ENCODE measurements at places on chromosomes 2 and 18.
A peak's percentile ranks its signal among the peaks of the same experiment; 100 is the strongest.

GRCh38 chr2:133458280-133458679, 110.0 kb downstream of the NCKAP5 start:
- no peak for DNase-seq

DNA sequence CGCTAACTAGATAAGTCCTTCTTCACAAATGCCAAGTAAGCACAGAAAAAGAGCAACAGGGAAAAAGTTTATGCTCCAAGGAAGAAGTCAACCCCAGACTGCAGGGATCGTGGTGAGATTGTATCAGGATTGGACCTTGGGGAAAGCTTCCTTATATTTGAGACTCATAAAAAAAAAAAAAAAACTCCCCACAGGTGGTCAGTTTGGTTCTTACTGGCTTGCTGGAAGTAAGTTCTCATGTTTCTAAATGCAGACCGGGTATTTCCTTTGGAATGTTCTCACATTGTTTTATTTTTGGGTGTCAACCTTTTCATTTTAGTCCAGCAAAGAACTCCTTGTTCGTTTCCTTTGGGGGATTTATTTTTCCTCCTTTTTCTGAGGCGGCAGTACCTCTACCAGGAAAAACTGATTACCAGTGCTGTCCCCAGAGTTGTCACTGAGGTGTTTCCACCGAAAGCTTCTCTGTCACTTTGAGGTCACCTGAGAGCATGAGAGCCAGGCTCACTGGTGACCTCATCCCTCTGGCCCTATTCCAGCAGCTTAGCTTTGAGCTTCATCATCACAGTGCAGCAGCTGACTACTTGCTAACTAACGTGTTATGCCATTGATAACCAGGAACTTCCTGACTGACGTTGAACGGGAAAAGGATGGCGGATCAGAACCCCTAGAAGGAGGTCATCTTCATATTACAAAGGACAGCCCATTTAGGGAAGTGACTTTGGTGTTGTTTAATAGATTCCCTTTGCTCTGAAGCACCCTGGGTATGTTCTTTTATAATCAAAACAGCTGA, 16.8 kb upstream of the ATP8B1 start:
- DNase-seq = no peak

- no peak for DNase-seq
These were observed 48.2 kb upstream of the KDM3A start for GRCh38 chr2:86392873-86393518.

GRCh38 chr2:55617175-55618024, at the start of gene PPP4R3B:
Gene PPP4R3B, minus strand, starts transcription at chr2:55617622. Its CDS starts 337 bp downstream, at chr2:55617285.
- peak; percentile 92 for DNase-seq

DNA sequence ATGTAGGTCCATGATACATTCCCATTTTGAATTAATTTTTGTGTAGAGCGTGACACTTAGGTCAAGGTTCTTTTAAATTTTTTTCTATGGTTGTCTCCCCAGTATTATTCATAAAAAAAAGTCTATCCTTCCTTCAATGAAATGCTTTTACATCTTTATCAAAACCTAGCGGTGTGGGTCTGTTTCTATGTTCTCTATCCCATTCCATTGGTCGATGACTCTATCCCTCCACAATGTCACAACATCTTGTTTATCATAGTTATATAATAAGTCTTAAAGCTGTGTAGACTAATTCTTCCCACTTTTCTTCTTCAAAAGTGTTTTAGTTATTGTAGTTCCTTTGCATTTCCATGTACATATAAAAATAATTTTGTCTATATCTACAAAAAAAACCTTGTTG, 47.2 kb upstream of the GPR17 start:
- DNase-seq = no peak

Data from esophagus squamous epithelium (tissue), 5 donors.